ENCODE measurements at places on chromosomes 4 and X.

GRCh38 chr4:87941537-87942392 is 33.7 kb upstream of the SPP1 start:
- no peak for DNase-seq

DNA sequence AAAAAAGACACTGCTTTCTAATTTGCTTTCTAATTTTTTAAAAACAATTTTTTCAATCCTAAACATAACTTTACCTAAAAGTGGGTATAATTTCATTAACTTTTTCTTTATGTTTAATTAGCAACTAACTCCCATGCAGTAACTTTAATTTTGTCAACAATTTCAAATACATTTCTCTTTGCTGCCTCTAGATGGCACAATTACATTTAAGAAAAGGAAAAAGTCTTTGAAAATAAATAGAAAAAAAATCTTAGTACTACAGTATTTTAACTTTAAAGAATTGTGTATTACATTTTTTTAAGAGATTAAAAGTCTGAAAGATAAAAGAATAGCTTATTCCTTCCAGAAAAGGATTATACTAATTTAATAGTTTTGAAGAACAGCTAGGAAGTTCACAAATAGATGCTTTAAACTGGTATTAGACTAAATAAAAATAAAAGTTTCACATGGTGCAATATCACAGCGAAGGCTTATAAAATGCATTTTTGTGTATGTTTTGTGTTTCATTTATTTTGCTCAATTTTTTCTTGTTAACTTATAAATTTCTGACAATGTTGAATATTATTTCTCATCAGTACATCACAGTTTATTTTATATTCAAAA is 105.1 kb downstream of the ADGRA3 start:
- no peak for DNase-seq

DNA sequence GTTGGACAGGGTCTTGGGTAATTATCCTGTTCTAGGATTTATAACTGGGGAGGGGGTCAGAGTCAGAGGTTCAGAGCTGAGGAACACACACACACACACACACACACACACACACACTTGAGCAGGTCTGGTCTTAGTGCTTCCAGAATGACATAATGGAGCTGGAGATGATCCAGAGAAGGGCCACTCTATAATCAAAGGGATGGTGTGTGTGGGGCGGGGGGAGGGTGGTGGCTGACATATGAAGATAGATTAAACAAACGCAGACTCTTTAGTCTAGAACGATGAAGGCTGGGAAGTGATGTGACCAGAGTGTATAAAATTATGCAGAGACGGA is 434 bp upstream of the TMEM255A start:
- no peak for DNase-seq

- no peak for DNase-seq
These were observed at the start of gene UGT2B17 for GRCh38 chr4:68576272-68577125. Gene UGT2B17, minus strand, starts transcription at chr4:68576322. Its CDS starts 7,838 bp downstream, at chr4:68568484.

DNA sequence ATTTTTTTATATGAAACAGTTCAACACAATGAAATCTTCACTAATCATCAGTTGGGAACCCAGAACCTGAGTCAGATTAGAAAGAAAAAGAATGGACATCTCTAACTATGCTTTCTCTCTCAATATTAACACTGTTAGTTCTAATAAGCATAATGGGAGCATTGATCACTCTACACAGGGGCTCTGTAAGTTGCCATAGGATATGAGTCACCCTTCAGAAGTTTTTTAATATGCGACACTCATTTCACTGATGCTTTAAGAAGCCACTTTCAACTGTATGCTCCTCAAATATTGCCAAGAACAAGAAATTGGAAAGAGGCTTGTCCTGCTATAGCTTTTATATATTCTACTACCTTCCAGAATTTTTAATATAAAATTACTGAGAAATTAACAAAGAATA is 187.0 kb downstream of the AASDH start:
- no peak for DNase-seq

DNA sequence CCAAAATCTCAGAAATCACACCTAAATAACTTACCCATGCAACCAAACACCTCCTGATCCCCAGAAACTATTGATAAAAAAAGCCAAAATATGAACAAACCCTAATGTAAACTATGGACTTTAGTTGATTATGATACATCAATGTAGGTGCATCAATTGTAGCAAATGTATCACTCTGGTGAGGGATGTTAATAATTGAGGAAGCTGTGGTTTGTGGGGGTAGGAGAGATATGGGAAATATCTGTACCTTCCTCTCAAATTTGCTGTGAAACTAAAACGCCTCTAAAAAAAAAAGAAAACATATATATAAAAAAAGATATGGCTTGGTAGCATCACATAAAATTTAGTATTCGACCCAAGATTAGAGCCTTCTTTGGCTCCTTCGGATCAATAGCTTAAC is 144.3 kb upstream of the CPEB2 start:
- no peak for DNase-seq

GRCh38 chrX:19824603-19825002 is 62.8 kb downstream of the SH3KBP1 start:
- no peak for DNase-seq

- no peak for DNase-seq
These were observed 959.1 kb upstream of the LCORL start for GRCh38 chr4:18980516-18981233.

DNA sequence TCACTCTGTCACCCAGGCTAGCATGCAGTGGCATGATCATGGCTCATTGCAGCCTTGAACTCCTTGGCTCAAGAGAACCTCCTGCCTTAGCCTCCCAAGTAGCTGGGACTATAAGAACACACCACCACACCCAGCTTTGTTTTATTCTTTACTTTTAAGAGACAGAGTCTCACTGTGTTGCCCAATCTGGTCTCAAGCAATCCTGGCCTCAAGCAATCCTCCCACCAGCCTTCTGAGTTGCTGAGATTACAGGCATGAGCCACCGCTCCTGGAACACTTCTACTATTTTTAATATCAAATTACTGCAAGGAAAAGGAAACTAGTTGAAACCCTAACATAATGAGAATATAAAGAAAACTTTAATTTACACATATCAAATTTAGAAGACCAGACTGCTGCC is 85.4 kb downstream of the FAM13A start:
- no peak for DNase-seq

GRCh38 chrX:70398899-70399298 is 24.2 kb upstream of the GDPD2 start:
- no peak for DNase-seq

- no peak for DNase-seq
These were observed 89.4 kb upstream of the PPP2R3B start for GRCh38 chrX:475926-476723.

DNA sequence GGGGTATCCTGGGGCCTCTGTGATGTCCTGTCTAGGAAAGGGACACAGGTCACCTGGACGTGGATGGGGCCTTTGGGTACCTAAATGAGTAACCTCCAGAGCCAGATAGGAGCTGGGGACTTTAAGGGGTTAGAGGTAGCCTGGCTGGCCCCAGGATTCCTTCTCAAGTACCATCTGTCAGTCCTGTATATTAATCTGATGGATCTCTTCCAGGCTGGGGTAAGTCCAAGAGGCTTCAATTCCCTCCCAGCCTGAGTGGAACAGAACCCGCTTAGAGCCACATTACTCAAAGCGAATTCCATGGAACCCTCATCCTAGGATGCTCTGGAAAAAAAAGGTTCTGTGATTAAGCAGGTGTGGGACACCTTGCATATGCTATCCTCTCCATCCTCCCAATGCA is 24.8 kb upstream of the MAP3K15 start:
- DNase-seq, result no peak

DNA sequence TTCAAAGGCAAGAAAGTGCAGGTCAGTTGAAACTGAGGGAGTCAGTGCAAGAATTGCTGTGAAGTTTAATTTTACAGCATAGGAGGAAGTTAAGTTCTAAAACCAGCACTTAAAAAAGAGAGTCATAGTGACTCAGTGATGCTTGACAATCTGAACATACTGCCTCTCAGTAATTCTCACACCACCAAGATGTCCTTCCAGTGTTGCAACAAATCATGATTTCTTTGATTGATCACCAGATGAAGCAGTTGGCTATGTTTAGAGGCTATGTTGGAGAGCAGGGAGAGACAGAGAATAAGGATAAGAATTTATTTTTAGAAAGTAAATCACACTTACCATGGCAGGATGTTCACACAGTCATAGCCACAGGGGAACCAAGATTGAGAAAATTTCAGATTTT is 13.2 kb downstream of the TRIM2 start:
- DNase-seq, result no peak

- no peak for DNase-seq
These were observed 394.2 kb downstream of the ARHGAP24 start for GRCh38 chr4:85869181-85869580.

DNA sequence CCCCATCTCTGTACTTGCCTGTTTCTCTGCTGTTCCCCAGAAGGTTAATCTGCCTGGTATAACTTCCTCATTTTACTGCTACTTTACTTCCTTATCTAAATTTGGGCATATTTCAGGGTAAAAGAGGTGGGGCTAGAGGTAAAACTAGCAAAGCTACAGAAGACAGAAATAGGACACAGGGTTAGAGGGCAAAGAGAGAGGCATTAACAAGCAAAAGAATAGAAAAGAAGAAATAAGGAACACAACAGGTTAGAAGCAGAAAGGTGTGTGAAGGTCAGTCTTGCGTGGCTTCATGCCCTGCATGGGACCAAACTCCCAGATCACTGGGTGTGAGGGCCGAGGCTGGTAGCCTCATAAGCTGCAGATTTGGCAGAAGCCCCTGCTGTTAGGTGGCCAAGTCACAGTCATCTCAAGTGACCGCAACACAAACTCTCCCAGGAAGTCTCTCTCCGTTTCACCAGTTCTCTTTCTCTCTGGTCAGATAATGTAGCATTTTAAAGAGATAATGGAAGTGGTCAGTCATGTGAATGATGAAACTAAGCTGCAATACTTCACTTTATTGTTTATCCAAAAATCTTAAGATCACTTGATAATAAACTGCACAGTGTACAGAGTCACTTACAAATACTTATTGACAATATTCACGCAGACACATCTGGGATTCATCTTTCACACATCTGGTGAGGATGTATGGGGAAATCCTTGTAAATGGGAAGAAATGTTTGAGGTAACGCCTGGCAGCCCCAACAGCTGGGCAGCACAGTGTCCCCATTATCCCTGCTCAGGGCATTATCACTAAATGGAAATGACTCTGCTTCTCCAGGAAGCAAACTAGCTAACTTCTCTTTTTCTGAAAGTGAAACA is 16.4 kb downstream of the TMEM154 start:
- DNase-seq, result no peak

DNA sequence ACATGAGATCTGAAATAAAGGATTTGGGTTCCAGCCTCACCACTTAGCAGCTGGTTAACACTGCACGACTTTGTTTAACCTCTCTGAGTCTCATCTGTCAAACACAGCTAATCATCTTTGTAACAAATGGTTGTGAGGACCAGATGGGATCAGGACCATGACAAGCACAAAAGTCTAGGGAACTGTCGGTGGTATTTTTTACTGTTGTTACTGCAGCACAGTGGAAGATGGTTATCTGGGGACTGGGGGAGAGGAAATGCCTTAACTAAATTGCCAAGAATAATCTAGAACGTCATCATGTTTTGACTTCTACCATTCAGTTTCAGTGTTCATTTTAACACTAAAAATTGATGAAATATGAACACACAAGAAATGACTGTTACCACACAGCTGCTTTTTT is 99.5 kb downstream of the ADGRA3 start:
- no peak for DNase-seq

DNA sequence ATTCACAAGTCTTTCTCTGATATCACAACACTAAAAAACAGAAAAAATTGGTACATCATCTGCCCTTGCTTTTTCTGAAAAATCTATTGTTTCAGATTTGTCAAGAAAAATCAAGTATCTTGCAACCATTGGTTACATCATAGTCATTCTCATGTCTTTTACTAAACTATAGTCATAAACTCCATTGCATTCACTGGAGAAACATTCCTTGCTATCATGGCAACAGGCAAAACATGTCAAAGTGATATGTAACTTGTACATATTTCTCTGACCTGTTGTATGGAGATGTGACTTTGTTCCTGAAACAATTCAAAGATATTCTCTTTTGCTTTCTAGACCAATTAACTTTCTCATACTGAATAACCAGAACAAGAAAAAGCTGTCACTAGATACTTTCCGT is 121.9 kb upstream of the ANK2 start:
- DNase-seq, result no peak

DNA sequence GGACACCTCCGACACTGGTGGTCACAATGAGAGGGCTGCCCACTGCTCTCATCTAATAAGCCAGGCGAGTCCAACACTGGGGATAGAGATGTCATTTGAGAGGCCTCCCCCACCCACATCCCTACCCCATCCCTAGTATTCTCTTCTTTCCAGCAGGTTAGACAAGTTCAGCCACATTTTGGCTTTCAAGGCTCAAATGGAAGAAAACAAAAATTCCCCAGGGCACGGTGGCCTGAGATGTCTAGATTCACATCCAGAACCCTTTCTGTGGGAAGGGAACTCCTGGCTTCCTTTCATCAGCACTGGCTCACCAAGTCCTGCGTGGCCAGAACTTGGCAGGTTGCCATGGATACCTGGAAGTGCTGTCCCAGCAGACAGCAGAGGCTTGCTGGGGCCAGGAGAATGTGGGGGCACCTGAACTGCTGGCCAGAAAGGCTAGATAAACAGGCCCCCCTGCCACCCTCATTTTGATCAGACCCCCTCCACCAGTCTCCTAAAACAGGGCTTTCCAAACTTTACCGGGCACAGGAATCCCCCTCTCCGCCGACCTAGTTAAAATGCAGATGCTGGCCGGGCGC is 1.3 kb upstream of the NYX start:
- no peak for DNase-seq

- no peak for DNase-seq
These were observed 13.5 kb upstream of the FGG start for GRCh38 chr4:154625971-154626370.

DNA sequence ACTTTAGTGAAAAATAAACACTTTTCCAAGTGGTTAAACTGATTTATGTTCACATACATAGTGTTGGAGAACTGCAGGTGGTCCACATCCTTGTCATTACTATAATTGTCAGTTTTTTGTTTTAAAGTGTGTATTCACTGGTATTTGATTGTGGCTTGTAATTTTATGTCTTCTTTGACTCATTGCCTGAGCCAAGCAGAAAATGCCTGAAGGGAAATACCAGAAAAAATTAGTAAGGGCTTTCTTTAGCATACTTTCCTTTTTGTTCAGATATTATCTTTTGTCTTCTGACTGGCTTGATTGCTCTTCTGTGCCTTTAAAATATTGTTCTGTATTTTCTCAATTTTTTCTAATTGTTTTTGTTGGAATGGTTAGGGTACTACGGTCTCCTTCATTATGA is 981.3 kb downstream of the C4orf33 start:
- DNase-seq, result no peak

GRCh38 chr4:108902769-108903168 is 139.9 kb upstream of the ETNPPL start:
- no peak for DNase-seq

DNA sequence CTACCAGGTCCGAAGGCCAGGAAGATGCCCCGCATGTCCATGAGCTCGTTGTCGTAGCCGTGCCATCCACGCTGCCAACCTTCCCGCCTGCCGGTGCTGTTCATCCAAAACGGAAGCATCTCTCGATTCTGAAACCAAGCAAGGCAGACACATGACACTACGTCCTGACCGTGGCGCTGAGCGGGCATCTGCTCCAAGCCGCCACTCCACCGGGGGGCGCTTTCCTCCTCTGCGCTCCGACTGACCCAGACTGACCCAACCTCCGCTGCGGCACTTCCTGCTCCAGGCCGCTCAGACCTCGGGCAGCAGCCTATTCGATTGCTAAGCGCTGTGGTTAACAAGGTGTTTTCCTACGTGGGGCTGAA is 120.5 kb downstream of the ENPP6 start:
- DNase-seq, result no peak

Measured in ascending aorta (tissue), 2 donors.